Activated CD8-positive, alpha-beta memory T cell treated with anti-CD3 and anti-CD28 coated beads for 48 hours (primary cell): ENCODE measurements at places on chromosomes 3 and 15.

DNA sequence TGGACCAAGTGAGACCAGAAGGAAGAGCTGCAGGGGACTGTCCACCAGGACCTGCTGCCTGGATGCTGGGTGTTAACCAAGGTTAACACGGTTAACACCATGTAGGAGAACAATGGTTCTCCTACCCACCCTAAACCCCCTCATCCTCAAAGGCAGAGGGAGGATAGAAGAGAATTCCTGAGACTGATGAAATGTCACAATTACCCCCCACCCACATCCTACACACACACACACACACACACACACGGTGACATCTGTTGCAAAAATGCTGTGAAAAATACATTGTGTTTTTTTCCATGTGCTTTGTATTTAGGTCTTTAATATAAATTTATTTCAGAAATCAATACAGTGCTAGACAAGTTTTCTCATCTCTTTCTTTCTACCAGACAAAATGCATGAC is 113.9 kb upstream of the HES1 start:
- no peak for DNase-seq

GRCh38 chr3:127729556-127730056 is 56.9 kb downstream of the ABTB1 start:
- no peak for DNase-seq

- peak; percentile 33 for DNase-seq
Measured at GRCh38 chr3:16849229-16849628, 35.5 kb upstream of the PLCL2 start.

GRCh38 chr15:64623347-64623996 is 151.9 kb downstream of the RBPMS2 start:
- DNase-seq, result no peak

- DNase-seq, result no peak
Measured at GRCh38 chr3:122030381-122031122, 8.5 kb upstream of the ILDR1 start.

DNA sequence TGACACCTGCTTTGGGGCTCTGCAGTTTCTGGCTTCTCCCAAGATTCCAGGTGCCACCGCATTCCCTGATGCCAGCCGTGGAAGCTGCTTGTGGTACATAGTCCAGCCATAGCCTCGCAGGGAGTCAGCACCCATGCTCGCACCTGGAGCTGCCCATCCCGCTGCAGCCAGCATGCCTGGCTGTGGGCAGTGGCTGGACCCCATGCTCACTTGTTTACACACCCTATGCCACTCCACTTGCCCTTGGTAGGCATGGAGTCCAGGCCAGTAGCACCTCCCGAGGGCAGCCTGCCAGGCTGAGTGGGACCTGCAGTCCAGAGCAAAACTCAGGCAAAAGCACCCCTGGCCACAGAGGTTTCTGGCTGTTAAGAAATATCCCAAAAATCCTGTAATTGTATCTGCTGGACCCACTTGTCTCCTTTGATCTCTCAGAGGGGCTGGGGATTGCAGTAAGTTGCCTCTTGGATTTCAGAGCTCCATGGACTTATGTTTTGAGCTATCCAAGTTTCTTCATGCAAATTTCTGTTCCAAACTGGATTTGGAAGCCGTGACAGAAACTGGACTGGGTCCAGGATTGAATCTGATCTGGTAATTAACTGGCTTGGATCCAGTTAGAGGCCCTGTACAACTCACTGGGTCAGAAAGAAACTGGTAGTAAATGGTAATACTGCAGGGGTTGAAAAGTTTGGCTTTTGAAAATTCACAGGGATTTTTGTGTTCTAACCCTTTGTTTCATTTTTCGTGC is 149.3 kb downstream of the FMN1 start:
- no peak for DNase-seq

- DNase-seq, result no peak
Measured at GRCh38 chr15:61088675-61089074, 140.4 kb downstream of the RORA start.

- DNase-seq, result no peak
Measured at GRCh38 chr3:180926526-180926925, 14.1 kb downstream of the FXR1 start.

DNA sequence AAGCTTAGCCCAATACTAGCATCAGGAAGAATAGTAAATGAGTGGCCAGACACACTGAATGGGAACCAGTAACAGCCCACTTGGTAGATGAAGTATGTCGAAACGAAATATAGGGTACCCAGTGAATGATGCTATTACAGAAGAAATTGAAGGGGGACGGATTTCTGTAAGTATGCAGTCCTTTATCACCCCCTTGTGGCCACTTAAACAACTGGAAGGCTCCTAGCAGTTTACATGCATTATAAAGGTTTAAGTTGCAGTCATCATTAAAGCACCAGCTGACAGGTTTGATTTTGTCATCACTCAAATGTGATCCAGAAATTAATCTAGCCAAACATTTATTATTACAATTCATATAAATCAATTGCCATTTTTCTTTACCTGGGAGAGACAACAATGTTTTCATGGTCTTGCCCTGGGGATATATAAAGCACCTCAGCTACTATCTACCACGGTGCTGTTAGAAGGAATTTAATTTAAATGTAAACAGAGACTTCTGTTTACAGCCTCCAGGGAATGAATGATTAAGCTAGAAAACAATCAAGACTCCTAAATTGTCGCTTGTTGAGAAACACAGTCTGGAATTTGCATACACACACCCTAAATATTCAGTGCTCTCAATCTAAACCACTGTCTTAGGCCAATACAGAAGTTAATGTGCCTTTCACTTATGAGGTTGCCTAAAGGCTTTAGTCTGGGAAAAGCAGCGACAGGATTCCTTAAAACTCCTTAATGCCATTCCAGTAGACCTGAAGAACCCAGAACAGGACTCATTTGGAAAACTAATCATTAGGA is 7.8 kb downstream of the EIF1B start:
- no peak for DNase-seq

GRCh38 chr3:44058022-44058867 is 183.4 kb upstream of the TOPAZ1 start:
- peak; percentile 1 for DNase-seq

GRCh38 chr3:2783261-2783660 is 326.9 kb downstream of the IL5RA start:
- no peak for DNase-seq

- no peak for DNase-seq
Measured at GRCh38 chr3:161946443-161946960, 449.9 kb downstream of the OTOL1 start.

DNA sequence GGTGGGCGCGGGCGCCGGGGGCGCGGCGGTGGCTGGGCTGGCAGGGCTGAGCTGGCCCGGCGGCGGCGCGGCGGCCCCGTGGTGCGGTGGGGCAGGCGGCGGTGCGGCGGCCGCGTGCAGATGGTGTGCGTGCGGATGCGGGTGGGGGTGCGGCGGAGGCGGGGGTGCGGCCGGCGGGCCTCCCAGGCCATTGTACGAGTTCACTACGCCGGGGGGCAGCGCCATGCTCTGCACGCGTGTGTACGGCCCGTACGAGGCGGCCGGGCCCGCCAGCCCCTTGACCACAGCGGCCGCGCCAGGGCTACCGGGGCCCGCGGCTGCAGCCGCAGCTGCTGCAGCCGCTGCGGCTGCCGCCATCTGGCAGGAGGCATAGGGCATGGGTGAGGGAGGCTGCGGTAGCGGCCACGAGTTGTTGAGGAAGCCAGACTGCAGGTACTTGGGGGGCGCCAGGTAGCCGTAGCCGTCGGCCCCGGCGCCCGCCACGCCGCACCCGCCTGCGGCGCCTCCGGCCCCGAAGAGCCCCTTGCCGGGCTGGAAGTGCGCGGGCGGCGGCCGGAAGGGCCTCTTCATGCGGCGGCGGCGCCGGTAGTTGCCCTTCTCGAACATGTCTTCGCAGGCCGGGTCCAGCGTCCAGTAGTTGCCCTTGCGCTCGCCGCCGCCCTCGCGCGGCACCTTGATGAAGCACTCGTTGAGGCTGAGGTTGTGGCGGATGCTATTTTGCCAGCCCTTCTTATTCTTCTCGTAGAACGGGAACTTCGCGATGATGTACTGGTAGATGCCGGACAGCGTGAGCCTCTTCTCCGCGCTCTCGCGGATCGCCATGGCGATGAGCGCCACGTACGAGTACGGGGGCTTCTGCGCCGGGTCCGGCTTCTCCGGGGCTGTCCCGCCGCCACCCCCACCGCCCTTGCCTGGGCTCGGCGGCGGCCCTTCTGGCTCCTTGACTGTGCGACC is 951 bp downstream of the FOXL2 start:
- DNase-seq, result no peak

DNA sequence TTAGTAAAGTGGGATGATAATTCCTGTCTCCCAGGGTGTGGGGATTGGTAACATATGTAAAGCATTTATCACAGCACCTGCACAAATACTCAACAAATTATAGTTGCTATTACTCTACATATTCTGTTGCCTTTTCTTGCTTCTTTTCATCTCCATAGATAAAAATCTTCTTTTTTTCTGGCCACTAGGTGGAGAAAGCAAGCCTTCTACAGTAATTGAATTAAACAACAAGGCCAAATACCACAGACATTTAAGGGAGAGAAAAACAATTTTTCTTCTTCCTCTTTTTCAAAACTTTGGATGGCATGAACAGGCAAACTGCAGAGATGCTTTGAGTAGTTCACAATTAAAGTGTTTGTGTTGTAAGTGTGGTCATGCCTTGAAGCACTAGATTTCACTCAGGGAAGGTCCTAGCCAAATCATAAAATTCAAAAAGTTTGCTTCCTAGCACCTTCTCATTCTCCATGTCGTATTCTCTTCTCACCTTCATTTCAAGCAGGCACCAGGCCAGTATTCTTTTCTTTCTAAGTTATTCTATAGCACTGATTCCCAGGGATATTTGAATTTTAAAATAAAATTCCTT is 493.4 kb upstream of the TGFBR2 start:
- no peak for DNase-seq

GRCh38 chr15:86316726-86317383 is 237.2 kb downstream of the AGBL1 start:
- DNase-seq, result no peak

GRCh38 chr15:44340410-44340809 is 51.9 kb downstream of the GOLM2 start:
- no peak for DNase-seq

DNA sequence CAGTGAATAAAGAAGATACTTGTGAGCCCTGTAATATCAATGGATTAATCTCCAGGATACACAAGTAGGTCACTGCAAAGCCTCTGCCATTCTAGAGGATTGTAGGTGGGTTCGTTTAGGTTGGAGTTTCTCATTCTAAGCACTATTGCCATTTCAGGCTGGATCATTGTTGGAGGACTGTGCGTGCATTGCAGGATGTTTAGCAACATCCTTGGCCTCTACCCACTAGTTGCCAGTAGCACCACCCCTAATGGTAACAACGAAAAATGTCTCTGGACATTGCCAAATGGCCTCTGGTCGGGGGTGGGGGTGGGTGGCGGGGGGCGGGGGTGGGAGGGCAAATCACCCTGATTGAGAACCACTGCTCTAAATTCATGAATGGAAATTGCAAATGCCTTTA is 4.9 kb upstream of the IFT57 start:
- no peak for DNase-seq

DNA sequence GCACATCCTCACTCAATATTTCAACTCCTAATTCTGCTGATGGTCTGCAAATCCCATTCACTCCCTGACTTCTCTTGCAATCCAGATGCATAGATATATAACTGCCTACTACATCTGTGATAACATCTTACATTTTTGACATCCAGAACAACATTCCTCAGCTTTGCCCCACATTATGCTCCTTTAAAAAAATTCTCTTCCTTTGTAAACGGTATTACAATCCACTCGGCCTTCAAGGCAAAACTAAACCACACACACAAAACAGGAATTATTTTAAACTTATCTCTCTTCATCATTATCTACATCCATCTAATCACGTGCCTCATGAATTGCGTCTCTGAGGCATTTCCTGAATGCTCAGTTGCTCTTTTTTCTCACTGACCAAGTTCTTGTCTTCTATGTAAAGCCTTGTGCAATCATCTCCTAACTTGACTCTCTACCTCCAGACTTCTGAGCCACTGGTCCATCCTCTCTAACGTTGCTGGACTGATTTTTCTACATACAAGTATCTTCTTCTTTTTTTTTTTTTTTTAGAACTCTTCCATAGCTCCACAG is 117.0 kb downstream of the SATB1 start:
- DNase-seq, result no peak

GRCh38 chr15:45224621-45225217 is 27.3 kb upstream of the SLC28A2 start:
- DNase-seq, result no peak

DNA sequence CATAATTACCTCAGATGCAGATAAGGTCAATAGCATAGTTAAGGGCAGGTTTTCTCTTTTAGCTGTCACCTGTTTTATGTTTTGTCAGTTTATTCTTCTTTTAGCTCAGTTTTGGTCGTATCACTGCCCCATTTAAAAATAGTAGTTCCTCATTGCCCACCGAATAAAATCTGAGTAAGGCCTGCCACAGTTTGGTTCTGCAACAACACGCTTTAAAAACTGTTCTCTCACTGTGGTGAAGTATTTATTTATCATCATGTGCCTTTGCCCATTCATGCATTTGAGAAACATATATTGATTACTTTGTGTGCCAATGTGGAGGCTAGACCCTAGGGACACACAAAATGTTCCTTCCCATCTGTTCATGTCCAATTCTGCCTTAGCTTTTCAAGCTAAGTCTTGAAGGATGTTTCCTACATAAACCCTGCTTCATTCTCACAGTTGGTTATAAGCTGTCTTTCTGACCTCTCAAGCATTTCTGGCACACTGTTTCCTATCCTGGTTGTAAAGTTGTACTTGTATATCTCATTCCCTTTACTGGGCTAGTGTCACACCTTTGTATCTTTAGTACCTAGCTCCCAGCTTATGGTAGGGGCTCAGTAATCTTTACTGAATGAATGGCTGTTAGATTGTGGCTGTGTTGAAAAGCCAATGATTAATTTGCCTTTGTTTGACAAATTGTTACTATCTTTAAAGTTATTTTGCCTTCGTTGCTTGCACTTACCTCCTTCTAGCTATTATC is 23.9 kb downstream of the AKAP13 start:
- no peak for DNase-seq

DNA sequence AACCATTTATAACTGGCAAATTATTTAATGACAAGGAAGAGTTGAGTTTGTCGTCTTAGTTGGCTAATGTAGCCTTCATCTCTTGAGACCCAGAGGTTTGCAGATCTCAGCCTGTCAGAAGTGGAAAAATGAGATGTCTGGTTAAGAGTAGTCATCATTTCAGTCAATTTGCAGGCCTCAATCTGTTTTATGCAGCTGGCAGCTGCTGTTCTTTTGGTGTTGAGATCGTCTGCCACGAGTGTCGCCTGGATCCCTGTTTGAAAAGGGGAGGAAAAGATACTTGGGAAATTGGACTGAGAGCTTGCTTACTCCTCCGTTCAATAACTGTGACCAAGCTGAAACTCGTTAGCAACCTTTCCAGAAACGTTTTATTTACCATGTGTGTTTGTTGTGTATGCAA is 2.3 kb downstream of the PHLDB2 start:
- no peak for DNase-seq

DNA sequence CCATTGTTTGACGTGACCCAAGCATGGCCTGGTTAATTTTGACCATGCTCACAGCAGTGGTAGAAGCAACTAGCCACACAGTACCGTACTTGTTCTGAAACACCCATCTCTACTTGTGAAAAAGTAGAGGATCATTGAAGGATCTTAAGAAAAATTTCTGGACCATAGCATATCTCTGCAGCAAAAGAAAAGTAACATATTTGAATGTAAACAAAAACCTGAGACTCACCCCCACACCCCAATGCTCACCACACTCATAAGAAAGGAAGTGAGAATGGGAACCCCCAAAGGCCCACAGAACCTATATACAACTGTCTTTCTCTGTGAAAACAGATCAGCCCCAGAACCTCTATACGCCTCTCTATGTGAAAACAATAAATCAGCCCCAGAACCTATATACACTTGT is 33.8 kb upstream of the TFRC start:
- no peak for DNase-seq
